Effector CD4-positive, alpha-beta T cell (primary cell): ENCODE measurements at places on chromosomes 6 and 20.

- DNase-seq, result no peak
These were observed 72.6 kb upstream of the F13A1 start for GRCh38 chr6:6393069-6393529.

DNA sequence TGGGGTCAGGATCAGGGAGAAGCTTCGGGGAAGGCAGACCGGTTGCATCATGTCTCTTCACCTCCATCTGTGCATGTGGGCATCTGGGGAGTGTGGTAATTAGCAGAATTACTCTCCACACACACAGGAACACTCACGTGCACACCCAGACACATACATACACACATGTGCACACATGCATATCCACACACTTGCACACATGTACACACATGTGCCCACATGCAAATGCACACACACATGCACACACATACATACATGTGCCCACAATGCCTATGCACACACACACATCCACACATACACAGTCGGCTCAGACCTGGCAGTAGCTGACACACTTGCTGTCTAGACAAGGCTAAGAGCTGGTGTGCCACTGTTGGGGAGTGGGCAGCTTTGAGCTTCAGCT, 212.3 kb upstream of the PMEPA1 start:
- no peak for DNase-seq

- no peak for DNase-seq
These were observed 284.2 kb downstream of the LRFN2 start for GRCh38 chr6:40302856-40303454.

- DNase-seq, result no peak
These were observed 9.5 kb downstream of the TXNDC5 start for GRCh38 chr6:7901056-7901455.

DNA sequence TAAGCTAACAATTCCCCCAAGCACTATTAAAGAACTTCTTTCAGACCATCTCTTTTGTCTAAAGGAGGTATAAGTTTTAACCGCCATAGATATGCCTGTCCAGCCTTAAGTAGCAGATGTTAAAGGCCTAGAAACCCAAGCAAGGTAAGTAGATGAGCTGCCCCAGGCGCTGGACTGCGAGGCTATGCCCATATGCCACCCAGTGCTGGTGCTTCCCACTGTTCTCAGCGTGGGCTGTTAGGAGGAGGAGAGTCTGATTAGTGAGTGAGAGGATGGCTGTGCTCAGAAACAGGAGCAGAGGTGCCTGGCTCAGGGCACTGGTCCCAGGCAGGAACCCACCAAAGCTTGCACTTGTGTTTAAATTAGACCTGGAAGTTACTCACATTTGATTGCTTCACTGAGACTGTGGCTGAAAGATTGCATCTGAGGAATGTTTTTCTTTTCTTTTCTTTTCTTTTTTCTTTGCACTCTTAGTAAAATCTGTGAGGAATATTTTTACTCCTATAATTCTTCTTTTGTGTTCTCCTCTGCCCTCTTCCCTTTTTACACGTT, 32.2 kb downstream of the PRPH2 start:
- no peak for DNase-seq

DNA sequence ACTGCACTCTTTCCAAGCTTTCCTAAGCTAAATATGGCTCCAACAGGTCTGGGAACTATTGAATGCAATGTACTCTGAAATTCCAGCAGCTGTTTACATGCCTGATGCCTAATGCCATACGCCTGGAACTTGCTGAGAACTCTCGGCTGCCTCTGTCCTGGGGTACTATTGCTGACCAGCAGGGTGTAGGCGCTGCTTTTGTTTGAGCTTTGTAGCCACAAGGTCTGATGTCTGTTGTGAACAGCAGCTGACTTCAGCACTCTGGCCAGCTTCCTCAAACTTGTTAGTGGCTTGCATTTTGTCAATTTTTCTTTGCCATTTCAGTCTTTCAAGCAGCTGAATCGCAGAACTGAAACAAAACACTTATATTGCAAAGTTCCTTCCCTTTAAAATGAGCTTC, 26.7 kb downstream of the SAYSD1 start:
- no peak for DNase-seq

GRCh38 chr6:41871691-41872090, 23.5 kb downstream of the USP49 start:
- no peak for DNase-seq

DNA sequence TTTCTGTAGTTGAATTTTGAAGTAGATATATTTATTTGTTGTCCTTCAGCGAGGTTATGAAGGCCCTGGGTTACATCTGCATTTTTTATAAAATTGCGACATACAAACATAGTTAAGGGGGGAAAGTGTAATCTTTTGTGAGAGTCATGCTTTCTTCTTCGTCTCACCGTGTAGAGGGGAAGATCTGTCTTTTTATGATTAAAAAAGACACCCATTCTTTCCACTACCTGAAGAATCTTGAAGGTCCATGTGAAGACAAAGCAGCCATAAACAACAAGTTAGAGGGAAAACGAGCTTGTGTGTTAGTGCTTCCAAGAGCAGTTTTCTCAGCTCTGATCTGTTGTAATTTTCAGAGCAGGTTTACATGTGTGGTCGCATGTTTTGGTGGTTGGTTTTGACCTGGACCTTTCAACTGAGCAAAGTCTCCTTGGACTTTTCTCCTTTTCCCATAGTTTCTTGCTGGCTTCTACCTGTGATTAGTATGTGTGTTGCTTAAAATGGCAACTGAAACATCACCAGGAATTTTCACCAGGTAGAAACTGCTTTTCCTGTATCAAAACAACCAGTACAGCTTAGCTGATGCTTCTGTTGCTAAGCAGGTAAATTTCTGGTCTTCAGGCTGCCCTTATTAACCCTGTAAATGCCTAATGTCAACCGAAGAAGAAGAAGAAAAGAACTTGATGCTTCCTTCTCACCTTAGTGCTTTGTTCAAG, 37.3 kb downstream of the RREB1 start:
- no peak for DNase-seq

DNA sequence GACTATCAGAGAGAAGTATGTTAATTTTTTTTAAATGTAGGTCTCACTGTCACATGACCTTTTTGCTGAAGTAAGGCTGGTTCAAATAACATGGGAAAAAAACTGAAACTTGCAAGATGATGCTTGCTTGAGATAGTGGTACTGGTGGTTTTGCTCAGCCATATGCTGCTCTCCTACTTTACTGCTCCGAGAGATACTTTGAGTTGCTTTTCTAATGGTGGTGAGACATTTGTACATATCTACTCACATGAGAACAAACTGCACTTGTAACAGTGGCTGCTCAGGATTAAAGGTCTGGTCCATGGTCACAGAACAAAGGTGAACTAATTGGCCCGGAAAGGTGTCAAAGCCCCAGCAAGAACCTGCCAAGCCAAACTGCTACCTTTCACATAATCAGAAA, 106.2 kb upstream of the BEND3 start:
- DNase-seq, result no peak

- no peak for DNase-seq
These were observed 364.6 kb upstream of the SULF2 start for GRCh38 chr20:48149902-48150301.

DNA sequence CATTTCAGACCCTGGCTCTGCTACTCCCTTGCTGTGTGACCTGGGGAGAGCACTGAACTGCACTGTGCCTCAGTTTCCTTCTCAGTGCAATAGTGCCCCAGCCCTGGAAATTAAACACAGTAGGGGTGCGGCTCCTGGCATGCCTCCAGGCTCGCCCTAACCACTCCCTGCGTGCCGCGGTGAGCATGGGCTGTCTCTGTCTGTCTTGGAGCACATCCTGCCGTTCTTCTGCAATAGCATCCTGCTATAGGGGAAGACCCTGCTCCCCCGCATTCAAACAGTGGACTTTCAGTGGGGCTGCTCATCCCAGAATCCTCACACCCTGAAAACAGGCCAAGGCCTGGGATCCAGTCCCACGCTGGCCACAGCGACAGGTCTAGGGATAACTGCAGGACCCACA, 129.5 kb downstream of the FOXC1 start:
- no peak for DNase-seq

GRCh38 chr20:57847104-57847503, 137.3 kb upstream of the PMEPA1 start:
- no peak for DNase-seq

DNA sequence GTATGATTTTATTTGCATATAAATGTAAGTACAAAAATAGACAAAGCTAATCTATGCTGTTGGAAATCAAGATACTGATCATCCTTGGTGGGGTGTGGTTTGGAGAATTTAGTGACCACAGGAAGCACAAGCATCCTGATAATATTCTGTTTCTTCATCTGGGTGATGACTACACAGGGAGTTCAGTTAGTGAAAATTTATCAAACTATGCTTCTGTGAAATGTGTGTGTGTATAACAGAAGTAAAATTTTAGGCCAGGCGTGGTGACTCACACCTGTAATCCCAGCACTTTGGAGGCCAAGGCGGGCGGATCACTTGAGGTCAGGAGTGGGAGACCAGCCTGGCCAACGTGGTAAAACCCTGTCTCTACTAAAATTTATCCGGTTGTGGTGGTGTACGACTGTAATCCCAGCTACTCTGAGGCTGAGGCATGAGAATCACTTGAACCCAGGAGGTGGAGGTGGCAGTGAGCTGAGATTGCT, 20.6 kb downstream of the ENPP3 start:
- DNase-seq, result no peak
